ENCODE measurements at places on chromosomes 13 and 19. TPM values are rescaled to one million over a fixed set of nuclear protein-coding genes. Genes with fewer than 3 reads are reported as not detected.

Gene SERTM1
- total RNA-seq, result not detected

Gene RDH8
- total RNA-seq, result not detected

Gene PROSER1
- 18.8 TPM for total RNA-seq

Gene KCNJ14
- total RNA-seq, result 4.5 TPM

Gene PRR12
- total RNA-seq, result 7.8 TPM

Gene FLT3LG
- 1.00 TPM for total RNA-seq

Gene STOML3
- not detected for total RNA-seq

Gene ZNF98
- 0.07 TPM for total RNA-seq

Gene TFDP1
- 40.3 TPM for total RNA-seq

Gene EDNRB
- total RNA-seq, result not detected

Data from nasal cavity respiratory epithelium epithelial cell of viscerocranial mucosa (primary cell).